HEK293T (cell line): ENCODE measurements at places on chromosomes 7 and 10.
A peak's percentile ranks its signal among the peaks of the same experiment; 100 is the strongest.

DNA sequence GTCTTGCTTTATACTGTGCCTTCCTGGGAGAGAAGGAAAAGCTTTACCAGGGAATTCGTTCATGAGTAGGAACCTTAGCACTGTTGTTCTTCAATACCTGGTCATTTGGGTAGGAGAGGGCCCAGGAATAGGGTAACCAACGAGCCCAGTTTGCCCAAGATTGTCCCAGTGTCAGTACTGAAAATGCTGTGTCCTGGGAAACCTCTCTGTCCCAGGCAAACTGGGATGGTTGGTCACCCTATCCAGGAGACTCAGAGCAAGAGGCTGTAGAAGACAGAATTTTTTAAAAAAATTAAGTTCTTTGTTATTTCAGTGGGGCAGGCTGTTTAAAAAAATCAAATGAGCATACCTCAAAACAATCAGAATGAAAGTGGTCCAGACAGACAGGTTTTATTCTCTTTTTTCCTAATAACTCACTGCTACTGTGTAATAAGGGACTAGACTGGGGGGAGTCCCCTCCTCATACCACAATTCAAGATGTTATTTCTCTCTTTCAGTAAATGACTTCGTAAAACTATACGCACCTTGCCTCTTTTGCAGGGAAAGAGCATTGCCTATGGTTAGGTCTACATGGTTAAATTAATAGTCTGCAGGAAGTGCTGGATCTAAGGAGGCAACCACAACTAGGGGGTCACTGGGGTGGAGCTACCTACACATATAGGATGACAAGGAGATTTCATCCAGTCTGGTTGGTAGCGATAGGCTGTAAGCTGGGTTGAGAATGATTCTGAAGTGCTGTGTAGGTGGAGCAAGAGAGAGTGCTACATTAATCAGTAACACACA lies 41.1 kb upstream of the FAM133B start:
- no peak for DNase-seq

- no peak for DNase-seq
Observed at GRCh38 chr10:69934768-69935167, 117.9 kb upstream of the MACROH2A2 start.

- peak; percentile 18 for DNase-seq
Observed at GRCh38 chr7:116984917-116985316, 31.6 kb downstream of the ST7 start.

GRCh38 chr7:36115448-36116321 lies 37.4 kb upstream of the EEPD1 start:
- DNase-seq = no peak

DNA sequence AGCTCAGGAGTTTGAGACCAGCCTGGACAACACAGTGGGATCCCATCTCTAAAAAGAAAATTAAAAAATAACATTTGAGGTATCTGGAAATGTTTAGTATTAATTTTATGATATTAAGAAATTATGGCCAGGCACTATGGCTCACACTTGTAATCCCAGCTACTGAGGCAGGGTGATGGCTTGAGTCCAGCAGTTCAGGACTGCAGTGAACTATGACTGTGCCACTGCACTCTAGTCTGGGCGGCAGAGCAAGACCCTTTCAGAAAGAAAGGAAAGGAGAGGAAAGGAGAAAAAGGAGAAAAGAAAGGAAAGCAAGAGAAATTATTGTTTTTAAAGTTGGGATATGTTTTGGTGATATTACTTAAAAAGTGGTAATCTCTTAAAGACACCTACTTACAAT lies 2.5 kb upstream of the CCDC186 start:
- DNase-seq = no peak

DNA sequence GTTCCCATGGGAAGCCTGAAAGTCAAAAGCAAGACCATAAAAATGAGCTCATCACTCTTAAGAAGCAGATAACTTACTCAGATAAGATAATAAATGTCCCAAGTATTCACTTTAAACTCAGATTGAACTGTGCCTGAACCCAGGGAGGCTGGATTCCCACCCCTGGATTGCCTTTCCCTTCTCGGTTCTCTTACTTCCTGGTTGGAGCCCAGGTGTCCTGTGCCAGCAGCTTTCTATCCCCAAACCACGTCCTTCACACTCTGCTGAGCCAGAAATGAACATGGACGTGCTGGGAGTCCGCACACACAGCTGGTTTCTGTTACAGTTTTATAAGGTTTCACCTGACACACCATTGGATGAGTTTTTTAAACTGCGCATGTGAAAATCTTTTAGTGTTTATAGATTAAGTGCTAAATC lies 636.2 kb upstream of the IGFBP3 start:
- no peak for DNase-seq

- peak; percentile 82 for DNase-seq
Observed at GRCh38 chr7:76020031-76020714, 25.8 kb upstream of the TMEM120A start.

- no peak for DNase-seq
Observed at GRCh38 chr7:26233902-26234511, 32.5 kb downstream of the CBX3 start.

DNA sequence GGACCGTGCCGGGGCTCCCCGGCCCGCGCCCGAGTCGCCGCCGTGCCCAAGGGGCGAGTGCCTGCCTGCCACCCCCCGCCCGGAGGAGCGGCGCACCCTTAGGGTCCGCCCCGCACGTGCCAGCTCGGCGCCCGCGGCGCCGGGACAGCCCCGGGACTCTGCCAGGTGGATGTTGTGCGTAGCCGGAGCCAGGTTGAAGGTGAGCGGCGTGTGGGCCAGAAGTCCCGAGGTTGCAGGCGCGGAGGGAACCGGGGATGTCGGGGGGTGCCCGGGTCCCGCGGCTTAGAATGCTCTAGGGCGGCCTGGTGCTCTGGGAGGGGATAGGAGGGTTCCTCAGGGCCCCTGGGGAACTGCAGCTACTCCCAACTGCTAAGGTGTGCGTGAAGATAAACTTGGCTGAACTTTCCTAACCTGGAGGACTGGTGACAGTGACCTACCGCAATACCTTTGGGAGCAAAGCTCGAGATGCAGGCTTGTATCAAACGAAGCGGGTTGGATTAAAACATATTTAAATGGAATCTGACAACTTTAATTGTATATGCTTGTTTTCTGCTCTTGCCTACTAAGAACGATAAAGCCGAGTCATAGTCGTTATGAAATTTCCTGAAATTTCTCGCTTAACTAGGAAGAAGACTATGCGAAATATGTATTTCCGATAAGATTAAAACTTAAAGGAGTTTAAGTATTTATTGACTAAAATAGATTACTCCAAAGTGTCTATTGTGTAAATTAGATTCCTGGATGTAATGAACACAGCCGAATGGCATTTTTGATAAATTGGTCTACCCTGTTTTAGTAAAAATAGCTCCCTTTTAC lies at the start of gene CUX1:
Gene CUX1, plus strand, starts transcription at position 156 of the 816 bp plus-strand sequence. Its CDS starts 14 bp downstream, at position 170.
- DNase-seq = no peak

DNA sequence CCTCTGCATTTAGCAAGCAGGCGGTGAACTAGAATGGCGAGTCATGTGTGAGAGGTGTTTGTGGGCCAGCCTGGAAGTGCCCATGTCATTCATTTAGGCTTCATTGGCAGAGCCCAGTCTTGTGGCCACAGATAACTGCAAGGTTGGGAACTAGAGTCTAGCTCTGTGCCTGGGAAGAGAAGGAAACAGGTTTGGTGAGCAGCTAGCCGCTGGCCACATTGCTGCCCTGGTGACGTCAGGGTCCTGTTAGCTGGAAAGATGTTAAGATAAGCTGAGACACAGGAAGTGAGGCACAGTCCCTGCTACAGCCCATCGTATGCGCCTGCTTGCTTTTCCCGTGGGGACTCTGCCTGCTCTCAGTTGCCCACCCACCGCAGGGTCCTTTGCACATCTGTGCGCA lies 185.5 kb downstream of the CAMK1D start:
- DNase-seq = no peak

DNA sequence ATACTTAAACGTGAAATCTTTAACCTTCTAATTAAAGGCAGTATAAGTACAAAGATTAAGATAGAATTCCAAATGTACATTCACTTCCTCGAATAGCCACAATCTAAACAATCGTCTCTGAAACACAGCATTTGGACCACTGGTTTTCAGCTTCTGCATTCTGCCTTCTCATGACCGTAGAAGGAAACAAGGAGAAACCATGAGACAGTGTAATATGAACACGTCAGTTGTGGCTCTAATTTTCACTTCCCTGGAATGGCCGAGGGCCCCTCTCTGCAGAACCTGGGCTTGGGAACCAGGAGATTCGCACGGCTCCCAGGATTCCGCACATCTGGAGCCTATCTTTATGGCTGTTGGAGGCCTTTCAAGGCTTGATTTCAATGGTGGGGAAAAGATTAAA lies 189.3 kb downstream of the KLF6 start:
- no peak for DNase-seq

DNA sequence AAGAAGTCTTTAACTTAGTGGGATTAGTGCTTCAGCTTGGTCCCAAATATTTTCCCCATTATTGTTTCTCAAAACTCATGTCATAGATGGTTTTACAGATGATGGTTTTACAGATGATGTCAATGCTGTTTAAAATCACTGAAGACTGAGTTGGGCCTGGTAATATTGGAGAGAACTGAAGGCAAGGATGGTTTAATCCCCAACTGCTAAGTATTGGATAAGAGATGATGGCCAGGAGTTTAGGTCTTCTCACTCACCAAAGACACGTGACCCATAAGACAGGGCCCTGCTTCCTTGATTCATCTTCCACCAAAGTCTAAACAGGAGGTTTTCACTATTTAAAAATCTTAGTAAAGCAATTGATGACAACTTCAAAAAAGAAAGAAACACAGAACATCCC lies 56.3 kb downstream of the VWA2 start:
- DNase-seq = no peak

- no peak for DNase-seq
Observed at GRCh38 chr10:42981358-42982236, 95.3 kb upstream of the RET start.

DNA sequence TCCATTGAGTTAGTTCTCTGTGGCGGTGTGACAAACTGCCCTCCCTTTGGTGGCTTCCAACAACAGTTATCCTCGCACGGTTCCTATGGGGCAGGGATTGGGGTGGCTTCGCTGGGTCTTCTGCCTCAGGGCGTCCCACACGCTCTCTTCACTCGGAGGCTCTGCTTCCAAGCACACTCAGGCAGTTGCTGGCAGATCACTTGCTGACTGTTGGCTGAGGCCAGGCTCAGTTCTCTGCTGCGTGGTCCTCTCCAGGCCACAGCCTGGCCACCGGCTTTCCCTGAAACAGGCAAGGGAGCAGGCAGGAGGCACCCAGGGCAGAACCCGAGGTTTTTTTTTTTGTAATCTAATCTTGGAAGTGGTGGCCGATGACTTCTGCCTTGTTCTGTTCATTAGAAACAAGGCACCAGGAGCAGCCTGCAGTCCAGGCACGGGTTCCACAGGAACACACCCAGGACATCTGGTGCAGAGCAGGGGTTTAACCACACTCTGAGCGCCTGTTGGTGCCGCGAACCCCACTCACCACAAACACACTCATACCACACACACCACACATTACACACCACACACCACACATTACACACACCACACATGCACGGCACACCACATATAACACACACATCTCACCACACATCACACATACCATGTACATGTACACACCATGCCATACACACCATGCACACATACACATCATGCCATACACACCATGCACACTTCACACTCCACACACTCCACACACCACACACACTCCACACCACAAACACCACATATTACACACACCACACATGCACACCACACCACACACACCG lies 112.2 kb downstream of the PTPN20 start:
- DNase-seq = no peak

DNA sequence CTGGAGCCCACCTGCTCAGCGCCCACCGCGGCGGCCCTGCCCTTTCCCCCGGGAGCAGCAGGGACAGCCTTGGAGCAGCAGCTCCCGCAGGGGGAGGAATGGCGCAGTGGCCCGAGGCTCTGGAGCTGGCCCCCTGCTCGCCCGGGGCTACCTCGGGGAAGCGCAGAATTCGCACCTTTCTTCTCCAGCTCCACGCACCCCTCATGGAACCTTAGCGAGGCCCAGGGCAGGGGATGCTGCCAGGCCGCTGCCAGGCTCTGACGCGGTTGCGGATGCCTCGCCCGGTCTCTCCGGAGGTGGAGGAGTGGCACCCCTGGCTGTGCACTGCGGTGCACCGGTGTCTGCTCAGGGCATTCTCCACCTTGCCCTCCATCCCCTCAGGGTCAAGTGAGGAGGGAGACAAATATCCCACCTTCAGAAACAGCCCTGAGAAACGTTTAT lies 84.9 kb upstream of the MKI67 start:
- DNase-seq = no peak

GRCh38 chr10:27225642-27226257 lies 14.8 kb downstream of the ACBD5 start:
- no peak for DNase-seq

GRCh38 chr10:114538181-114538906 lies 119.7 kb downstream of the ABLIM1 start:
- DNase-seq = no peak

- no peak for DNase-seq
Observed at GRCh38 chr10:67780759-67781538, 57.0 kb downstream of the DNAJC12 start.

GRCh38 chr7:83751217-83751616 lies 102.3 kb upstream of the SEMA3E start:
- DNase-seq = no peak

DNA sequence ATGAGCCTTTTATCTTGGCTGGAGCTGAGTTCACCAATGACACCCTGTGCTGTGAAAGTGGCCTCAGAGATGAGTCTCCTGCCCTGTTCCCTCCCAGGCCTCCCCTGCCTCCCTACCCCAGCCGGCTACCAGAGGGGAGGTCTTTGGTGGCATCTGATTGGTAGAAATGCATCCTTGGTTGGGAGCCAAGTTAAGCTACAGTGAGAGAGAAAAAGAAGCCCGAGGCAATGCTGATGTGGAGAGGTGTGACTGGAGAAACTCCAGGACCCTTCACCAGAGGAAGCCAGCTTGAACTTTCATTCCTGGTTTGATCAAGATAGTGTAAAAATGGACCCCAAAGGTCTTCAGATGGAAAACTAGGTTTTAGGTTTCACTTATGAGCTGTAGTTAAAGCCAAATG lies 191.1 kb upstream of the TCF7L2 start:
- DNase-seq = no peak

DNA sequence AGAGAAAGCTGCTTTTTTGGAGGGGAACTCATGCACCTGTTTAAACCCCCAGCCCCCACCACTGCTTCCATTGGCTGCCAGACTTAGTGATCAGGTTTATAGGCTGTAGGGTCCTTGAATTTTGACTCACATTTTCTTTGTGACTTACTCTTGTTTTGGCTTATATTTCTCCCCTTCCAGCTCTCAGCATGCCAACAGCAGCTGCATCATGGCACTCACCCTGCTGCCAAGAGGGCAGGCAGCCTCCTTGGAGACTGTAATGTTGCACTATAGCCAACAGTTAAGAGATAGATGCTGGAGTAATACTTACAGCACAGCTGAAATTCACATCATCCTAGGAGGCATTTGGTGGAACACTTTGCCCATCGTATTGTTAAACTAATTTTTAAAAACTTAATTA lies 98.0 kb upstream of the GLCCI1 start:
- DNase-seq = no peak

DNA sequence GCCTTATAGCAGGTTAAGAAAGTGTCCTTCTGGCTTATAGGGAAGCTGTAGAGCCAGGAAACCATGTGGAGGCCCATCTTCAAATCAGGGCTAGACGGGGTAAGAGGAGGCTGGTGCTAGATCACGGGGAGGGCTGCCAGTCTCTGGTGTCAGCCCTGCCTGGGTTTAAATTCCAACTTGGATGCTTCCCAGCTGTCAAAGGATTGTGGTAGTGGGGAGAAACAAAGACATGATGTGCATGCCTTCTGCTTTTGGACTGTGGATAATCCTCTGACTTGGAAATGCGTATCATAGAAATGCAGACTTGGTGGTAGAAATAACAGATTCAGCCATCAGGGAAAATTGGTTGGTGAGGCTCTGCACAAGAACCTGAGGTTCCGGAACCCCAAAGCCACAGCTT lies 325.6 kb downstream of the PHTF2 start:
- DNase-seq = no peak

GRCh38 chr7:122676466-122676865 lies 22.5 kb downstream of the RNF133 start:
- no peak for DNase-seq
